ENCODE measurements at places on chromosomes 4 and X.
A peak's percentile ranks its signal among the peaks of the same experiment; 100 is the strongest.

GRCh38 chr4:90120037-90120436 lies 7.2 kb upstream of the CCSER1 start:
- no peak for DNase-seq

- DNase-seq = no peak
These were observed 69.5 kb downstream of the SHROOM2 start for GRCh38 chrX:9855561-9856283.

GRCh38 chr4:8261851-8262535 lies 7.6 kb upstream of the HTRA3 start:
- DNase-seq = no peak

- no peak for DNase-seq
These were observed 285.0 kb downstream of the ASMT start for GRCh38 chrX:1899841-1900240.

- DNase-seq = no peak
These were observed 857.9 kb upstream of the HTR2C start for GRCh38 chrX:113726009-113726408.

DNA sequence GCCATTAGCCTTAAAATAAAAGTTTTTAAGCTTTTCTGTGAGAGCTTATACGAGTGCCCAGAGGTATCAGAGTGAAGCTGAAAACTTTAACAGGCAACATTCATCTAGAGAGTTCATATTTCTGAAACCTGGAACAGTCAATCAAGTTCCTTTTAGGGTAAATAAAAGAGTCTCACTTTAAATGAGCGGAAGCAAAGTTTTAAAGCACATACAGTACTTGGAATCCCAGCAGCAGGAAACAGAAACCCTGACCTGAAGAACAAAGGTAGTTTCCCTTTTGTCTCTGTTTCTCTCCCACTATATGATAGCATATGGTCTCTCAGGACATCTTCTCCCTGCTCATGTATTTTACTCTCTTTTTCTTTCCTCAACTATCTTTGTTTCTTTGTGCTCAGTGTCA lies 153.0 kb downstream of the ASB9 start:
- no peak for DNase-seq

- DNase-seq = no peak
These were observed 546.5 kb upstream of the FAT1 start for GRCh38 chr4:187270154-187270553.

- no peak for DNase-seq
These were observed 101.9 kb upstream of the CCSER1 start for GRCh38 chr4:90025248-90025647.

- no peak for DNase-seq
These were observed 174.1 kb downstream of the RBMX2 start for GRCh38 chrX:130575831-130576389.

DNA sequence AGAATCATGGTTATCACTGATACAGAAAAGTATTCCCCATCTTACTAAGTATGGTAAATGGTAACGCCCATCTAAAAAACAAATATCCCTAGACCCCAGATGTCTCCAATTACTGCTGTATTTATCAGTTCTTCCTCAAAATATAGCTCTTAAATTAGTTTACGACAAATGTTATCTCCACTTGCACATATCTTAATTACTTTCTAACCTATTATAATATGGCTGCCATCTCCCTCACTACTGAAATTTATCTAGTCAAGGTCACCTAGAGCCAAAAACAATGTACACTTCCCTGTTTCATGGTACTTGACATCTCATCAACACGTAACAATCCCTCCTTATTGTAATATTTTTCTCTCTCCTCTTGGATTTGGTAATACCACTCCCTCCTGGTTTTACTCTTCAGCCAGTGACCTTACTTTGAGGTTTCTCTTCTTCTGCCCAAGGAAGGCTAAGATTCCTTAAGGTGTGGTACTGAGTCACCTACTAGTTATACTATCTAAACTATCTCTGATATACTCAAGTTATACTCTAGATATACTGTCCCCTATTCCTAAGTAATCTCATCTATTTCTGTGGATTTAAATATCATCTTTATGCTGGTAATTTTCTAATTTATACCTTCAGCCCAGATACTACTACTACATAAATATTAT lies 8.6 kb downstream of the LCORL start:
- no peak for DNase-seq

DNA sequence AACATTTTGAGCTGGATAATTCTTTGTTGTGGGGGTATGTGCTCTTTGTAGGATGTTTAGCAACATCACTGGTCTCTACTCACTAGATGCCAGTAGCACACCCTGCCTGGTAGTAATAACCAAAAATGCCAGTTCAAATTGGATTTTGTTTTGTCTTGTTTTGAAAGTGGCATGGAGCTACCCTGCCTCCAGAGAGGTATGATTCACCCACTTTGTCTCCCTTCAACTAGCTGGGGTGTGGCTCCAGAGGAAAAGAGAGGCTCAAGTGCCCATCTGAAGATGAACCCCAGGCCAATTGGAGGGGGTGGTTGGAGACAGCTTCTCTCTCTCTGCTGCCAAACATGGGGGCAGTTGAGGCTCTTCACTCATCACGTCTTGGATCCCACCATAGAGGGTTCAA lies 34.5 kb downstream of the NIPAL1 start:
- no peak for DNase-seq

- no peak for DNase-seq
These were observed 28.1 kb downstream of the SLC16A2 start for GRCh38 chrX:74449322-74449936.

DNA sequence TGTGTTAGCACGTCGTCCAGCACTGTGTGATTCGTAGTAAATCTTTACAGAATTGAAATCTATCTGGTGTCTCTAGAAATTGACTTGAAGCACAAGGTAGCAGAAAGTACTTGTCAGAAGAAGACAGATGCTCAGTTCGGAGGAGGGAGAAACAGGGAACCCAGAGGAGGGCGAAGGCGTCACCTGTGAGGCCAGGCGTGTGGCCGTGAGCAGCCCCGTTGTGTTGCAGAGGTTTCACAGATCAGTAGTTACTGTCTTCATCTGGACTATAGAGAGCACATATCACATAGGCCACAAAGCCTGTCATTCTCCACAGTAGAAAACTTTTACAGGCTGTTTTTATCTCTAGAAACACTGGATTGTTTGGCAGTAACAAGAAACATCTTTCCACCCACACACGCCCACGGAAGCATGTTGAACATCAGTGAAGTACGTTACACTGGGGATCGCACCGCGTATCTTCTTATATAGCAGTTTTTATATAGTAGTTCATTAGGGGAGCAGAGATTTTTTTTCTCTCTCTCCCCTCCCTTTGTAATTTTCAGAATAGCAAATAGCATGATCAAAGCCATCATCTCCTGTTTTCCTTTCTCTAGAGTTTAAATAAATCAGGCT lies 48.1 kb upstream of the TLR3 start:
- DNase-seq = no peak

GRCh38 chr4:77697860-77698590 lies 92.4 kb downstream of the CXCL13 start:
- no peak for DNase-seq

DNA sequence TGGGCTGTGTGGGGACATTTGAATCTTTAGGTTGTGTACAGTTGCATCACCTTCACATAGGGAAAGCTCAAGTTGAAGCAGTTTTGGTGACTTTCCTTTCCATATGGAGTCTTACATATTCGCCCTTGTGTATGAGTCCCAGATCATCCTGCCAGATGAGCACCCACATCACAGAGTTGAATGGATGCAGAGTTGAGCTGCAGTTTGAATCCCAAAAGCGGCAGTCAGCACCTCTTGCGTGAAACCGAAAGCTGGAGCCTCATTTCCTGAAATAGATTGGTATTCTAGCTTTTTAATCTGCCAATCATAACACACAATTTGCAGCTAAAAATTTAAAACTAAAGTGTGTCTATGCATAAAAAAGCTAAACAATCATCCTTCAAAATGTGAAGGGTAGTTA lies 162.9 kb upstream of the DIPK2B start:
- DNase-seq = no peak

DNA sequence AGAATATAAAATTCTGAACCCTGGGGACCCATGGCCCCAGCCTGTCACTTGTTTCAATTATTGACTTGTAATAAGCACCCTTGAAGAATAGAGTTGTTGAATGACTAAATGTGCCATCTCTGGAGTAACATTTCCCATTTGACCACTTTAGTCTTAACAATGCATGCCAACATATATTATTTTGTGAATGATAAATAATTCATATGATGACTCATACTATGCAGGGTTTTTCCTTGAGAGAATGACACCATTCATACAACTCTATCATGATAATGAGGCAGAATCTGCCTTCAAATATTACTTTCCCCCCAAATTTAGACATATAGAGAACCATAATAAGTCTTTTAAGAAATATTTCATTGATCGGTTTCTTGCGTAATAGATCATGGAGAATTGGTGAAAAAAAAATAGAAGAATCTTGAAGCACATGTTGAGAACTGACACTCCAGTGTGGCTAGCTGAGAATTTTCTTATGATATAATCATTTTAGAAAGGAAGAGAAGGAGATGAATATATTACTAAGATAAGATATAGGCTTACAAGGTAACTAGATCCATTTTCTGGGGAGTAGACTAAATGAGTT lies 404.5 kb downstream of the GRXCR1 start:
- no peak for DNase-seq

- peak; percentile 0 for DNase-seq
These were observed 10.7 kb downstream of the KLHL8 start for GRCh38 chr4:87209696-87210095.

DNA sequence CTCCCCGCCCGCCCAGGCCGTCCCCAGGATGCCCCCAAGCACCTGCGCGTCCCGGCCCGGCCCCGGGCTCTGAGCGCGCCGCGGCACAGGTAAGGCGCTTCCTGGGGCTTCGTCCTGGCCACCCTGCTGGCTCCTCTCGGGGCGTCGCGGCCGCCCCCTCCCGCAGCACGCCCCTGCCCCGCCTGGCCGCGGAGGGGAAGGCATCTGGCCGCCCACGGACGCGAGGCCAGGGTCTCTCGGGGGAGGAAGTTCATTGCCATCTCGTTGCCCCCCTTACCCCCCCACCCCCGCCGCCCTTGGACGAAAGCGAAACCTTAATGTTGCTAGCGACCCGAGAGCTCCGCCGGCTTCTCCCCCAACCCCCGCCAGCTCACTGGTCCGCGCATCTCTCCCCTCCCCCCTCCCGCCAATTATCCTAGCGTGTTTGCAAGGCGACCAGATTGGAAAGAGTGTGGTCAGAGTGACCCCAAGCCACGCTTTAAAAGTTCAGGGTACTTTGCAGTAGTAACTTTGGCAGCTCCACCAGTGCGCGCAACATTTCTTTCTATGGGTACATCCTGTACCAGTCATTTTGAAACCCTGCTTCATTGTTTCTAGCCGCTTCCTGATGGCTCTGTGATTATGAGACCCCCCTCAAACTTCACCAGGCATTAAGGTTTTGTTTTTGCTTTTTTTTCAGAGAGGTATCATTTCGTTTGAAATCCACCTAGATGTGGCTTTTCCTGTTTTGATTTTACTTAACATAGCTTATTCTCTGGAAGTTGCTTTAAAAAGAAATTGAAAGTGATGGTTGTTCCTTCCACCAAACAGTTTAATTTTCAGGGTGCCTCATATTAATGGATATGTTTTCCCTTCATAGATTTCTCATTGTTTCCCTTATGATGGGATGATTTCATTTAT lies 626 bp downstream of the TBC1D1 start:
- DNase-seq = peak; percentile 76

GRCh38 chr4:152723236-152723635 lies 43.4 kb upstream of the TMEM154 start:
- no peak for DNase-seq

GRCh38 chr4:185792384-185793115 lies 19.4 kb downstream of the SORBS2 start:
- no peak for DNase-seq

- no peak for DNase-seq
These were observed 109.3 kb upstream of the TBC1D9 start for GRCh38 chr4:140865253-140866217.

- no peak for DNase-seq
These were observed 232.3 kb downstream of the FRMPD4 start for GRCh38 chrX:12370497-12370986.

DNA sequence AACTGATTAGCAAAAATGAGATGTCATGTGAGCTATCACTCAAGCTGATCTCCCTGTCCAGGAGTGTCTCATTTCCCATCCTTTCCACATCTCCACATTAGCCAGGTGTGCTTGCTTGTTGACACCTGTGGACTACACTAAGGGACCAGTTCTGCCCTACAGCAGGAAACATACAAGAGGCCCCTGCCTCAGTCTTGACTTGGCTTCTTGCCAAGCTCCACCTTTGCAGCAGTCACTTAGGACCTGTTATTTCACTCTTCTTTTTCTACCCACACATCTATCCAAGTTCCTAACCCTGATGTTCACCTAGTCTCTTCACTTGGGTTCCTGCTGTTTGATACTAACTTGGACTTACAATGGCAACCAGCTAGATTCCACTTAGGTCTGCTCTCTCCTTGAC lies 13.2 kb downstream of the FRMD7 start:
- no peak for DNase-seq

DNA sequence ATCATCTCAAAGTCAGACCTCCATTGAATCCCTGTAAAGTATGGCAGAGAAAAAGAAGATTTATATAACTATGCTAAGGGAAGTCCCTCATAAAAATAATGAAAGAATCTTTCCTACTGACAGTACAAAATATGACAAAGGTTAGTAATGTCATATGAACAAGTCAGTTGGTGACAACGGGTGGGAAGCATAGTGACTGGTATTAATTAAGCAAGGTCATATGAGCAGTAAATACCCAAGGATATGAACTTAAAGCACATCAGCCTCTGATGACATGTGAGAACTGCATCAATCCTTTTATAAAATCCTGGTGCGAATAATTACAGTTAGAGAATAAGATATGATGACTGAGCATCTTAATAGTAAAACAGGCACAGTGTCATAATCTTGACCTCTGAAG lies 364.8 kb upstream of the GALNTL6 start:
- no peak for DNase-seq

GRCh38 chrX:109614951-109615350 lies 10.0 kb downstream of the KCNE5 start:
- no peak for DNase-seq

DNA sequence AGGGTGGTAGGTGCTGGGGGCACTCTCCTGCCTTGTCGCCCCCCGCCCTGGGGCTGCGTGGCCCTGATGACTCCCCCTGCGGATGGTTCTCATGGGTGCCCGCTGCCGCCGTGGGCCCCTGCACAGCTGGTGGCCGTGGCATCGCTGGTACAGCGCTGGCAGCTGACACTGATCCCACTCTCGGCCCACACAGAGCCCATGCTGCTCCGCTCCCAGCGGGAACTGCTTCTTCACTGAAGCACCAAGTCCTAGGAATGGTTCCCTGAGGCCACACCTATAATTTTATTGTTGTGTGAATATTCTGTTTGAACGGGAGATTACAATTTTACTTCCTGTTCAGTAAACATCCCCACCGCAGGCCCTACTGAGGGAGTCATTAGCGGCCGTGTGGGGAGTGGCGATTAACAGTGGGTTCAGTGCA lies 138.6 kb upstream of the NKX1-1 start:
- DNase-seq = no peak

- no peak for DNase-seq
These were observed 37.7 kb upstream of the ADAMTS3 start for GRCh38 chr4:72606751-72607150.
